A172 (cell line): ENCODE measurements at places on chromosomes 6 and 20. TPM values are rescaled to one million over a fixed set of nuclear protein-coding genes. Genes with fewer than 3 reads are reported as not detected.

Gene CRIP3
- not detected in 2 replicates for total RNA-seq

Gene CTAGE9
- total RNA-seq: not detected in 2 replicates

Gene LY6G6C
- total RNA-seq: not detected in 2 replicates

Gene PAK5
- not detected in 2 replicates for total RNA-seq

GRCh38 chr6:170225852-170226417, 64.9 kb downstream of the DLL1 start:
- no peak for DNase-seq

DNA sequence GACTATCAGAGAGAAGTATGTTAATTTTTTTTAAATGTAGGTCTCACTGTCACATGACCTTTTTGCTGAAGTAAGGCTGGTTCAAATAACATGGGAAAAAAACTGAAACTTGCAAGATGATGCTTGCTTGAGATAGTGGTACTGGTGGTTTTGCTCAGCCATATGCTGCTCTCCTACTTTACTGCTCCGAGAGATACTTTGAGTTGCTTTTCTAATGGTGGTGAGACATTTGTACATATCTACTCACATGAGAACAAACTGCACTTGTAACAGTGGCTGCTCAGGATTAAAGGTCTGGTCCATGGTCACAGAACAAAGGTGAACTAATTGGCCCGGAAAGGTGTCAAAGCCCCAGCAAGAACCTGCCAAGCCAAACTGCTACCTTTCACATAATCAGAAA, 106.2 kb upstream of the BEND3 start:
- DNase-seq: no peak

- no peak for DNase-seq
Measured at GRCh38 chr6:158570681-158570962, 10.7 kb downstream of the TMEM181 start.

- DNase-seq: no peak
Measured at GRCh38 chr6:14453712-14454472, 336.3 kb downstream of the CD83 start.
